ENCODE measurements at places on chromosomes 4 and X.

DNA sequence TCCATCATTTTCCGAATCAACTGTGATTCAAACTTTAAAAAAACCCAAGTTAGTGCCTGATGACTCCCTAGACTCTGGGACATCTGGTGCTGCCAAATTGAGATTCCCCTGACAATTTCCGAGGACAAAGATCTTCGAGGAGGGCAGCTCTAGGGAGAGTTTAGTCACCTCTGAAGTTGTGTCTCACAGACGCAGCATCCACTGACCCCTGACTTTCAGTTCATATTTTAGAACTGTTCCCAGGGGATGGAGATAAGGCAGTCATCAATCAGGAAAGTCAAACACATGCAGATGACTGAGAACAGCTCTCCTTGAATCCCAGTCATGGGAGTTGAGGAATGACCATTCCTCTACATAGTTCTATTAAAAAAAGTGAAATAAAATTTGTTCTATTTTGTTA is 643.9 kb downstream of the TRIML1 start:
- DNase-seq: no peak

DNA sequence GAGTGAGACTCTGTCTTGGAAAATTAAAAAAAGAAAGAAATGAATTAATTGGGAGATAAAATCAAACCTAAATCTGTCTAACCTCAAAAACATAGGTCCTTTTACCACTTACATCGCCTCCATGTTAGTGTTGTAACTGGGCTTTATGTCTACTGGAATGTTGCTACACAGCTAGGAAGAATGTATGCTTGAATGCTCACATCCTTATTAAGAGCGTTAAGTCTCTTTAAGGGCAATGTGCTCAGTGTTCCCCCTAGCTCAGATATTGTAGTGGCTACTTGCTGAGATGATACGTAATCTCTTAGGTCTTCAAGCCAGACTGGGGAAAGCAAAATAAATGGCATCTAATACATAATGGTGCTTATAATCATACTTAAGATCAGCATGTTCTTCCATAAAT is 1072.8 kb downstream of the PDHA2 start:
- DNase-seq: no peak

- DNase-seq: no peak
These were observed 10.8 kb downstream of the ALB start for GRCh38 chr4:73414936-73415271.

DNA sequence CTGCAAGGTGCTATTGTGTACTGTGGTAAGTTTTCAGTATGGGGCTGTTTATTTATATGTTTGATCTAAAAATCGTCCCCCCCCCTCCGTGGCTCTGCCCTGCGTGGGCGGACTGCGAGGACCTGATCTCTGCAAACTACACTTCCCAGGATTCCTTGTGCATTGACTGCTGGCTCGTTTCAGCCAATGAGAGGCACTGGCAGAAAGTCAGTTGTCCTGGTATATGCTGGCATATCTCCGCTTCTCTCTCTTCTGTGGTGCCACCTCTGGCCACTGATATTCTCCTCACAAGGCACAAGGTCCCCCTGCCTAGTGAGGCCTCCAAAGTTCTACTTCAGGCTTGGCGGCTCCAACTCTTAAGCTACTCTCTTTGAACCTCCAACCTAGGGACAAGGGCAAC is 168.8 kb upstream of the ZFP42 start:
- DNase-seq: no peak

DNA sequence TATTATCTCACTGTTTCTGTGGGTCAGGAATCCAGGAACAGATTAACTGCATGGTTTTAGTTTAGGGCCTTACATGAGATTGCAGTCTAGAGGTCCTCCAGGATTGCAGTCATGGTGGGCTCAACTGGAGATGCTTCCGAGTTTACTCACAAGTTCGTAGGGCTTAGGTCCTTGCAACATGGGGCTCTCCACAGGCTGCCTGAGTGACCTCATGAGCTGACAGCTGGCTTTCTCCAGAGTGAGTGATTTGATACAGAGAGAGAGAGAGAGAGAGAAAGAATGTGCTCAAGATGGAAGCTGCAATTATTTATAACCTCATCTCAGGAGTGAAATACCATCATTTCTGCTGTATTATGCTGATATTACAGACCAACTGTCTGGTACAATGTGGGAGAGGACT is 168.9 kb downstream of the GPAT3 start:
- DNase-seq: no peak

DNA sequence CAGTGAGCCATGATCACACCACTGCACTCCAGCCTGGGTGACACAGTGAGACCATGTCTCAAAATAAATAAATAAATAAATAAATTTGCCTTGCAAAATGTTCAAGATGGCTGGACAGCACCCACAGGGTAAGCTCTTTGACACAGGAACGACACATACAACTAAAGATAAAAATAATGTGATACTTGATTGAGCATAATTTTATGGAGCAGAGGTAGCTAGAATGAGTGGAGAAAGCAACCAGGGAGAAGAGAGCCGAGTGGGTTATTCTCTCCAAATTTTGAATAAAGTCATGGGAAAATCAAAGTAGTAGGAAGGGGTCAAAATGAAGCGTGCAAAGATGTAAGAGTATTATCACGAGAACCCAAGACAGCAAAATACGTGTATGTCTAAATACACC is 121.5 kb downstream of the IRF2 start:
- no peak for DNase-seq

DNA sequence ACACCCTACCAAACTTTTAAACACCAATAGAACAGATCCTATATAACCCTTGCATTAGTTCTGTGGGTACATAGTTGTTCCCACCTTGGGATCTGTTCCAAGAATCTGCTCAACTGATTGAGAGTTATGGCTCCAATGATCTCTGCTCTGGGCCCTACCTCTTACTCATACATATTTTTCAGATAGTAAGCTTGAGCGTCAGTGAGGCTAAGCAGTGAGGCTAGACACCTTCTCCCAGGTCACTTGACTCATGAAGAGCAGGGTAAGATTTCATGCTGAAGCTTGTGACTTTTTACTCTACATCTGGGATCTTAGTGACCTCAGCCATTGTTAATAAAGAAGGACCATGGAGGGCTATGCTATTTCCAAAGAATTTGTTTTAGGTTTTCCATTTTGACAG is 23.1 kb upstream of the TNIP3 start:
- no peak for DNase-seq

DNA sequence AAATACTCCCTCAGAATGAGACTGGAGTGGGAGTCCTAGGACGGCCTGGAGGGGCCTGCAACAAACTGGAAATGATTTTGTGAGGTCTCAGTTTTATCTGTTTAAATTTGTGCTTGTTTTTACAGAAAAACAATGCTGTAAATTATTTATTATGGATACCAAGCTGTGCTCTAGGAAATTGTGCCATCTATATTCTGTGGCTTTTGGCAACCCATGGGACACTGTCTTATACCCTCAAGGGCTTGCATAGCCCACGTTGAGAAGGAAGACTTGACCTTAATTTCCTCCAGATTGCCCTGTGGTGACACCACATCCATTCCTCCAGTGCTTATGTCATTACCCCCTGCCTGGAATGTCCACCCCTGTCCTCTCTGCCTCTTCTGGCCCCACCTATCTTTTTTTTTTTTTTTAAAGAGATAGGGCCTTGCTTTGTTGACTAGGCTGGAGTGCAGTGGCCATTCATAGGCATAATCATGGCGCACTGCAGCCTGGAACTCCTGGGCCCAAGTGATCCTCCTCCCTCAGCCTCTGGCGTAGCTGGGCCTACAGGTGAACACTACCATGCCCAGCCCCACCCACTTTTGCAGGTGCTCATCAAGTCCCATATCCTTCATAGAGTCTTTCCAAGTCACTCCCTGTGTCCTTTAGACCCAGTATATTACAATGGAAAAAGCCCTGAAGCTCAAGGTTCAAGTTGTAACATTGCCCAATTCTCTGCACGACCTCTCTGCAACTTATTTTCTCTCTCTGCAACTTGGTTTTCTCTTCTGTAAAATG is 77.4 kb downstream of the HPRT1 start:
- peak; percentile 78 for DNase-seq

GRCh38 chr4:1327526-1328266 is 19.3 kb upstream of the UVSSA start:
- no peak for DNase-seq

DNA sequence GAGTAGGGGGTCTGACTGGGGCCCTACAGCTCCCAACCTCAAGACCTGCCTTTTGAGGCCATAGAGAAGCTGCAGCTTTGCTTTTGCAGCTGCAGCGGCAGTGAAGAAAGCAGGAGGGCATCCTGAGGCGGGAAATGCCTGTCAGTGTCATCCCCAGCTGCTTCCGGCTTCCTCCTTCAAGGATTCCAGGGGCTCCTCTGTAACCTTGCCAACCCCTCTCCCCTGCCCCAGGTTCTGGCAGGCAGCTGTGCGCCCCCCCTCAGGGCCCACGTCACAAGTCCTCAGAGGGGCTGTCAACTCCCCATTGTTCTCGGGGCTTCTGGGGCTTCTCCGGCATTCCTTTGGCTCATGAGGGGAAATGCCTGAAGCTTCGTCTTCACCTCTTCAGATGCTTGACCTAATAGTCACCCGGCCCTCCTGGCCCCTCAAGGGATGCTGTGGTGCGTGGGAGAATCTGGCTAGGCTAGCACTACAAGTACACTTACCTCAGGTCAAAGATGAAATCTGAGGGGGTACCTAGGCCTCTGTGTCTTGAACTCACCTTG is 31.9 kb downstream of the APLN start:
- peak; percentile 92 for DNase-seq

GRCh38 chr4:184477201-184477999 is 3.0 kb upstream of the IRF2 start:
- DNase-seq: no peak

- no peak for DNase-seq
These were observed 4.7 kb downstream of the SPARCL1 start for GRCh38 chr4:87524456-87524855.

GRCh38 chrX:154412468-154412867 is 1.1 kb downstream of the TAFAZZIN start:
- peak; percentile 13 for DNase-seq

GRCh38 chr4:111512081-111512783 is 633.0 kb upstream of the FAM241A start:
- DNase-seq: peak; percentile 84

- peak; percentile 68 for DNase-seq
These were observed 68.4 kb downstream of the MID2 start for GRCh38 chrX:107894038-107894437.

- peak; percentile 12 for DNase-seq
These were observed 1.2 kb downstream of the SLAIN2 start for GRCh38 chr4:48342606-48342880.

- no peak for DNase-seq
These were observed 26.9 kb downstream of the KCNIP4 start for GRCh38 chr4:21921526-21922180.

- DNase-seq: no peak
These were observed 33.7 kb upstream of the RP2 start for GRCh38 chrX:46803140-46803539.
